COR-L47 (cell line): ENCODE measurements at places on chromosomes 7 and 10.

DNA sequence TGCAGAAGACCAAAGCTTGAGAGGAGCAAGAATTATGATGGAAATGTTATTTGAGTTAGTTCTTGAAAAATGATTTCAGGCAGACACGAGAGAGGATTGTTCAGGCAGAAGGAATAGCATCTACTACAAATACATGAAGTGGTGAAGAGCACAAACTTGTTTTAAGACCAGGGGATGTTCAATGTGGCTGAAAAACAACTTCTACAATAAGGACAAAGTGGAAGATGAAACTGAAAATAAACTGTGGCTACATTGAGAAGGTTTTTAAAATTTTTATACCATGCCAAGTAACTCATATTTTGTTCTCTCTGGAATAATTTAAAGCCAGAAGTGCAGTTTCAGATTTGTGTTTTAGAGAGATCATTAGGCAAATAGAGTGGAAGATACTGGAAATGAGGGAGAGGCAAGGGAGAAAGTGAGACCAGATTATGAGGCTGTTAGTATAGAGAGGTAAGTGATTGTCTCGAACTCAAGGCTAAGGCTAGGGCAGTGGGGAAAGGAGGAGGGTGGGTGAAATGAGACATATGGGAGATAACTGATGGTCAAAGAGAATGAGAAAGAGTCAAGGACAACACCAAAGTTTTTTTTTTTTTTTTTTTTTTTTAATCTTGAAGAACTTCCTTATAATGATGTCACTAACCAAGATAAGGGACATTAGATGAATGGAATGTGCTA, 115.4 kb downstream of the MDFIC start:
- DNase-seq: no peak

DNA sequence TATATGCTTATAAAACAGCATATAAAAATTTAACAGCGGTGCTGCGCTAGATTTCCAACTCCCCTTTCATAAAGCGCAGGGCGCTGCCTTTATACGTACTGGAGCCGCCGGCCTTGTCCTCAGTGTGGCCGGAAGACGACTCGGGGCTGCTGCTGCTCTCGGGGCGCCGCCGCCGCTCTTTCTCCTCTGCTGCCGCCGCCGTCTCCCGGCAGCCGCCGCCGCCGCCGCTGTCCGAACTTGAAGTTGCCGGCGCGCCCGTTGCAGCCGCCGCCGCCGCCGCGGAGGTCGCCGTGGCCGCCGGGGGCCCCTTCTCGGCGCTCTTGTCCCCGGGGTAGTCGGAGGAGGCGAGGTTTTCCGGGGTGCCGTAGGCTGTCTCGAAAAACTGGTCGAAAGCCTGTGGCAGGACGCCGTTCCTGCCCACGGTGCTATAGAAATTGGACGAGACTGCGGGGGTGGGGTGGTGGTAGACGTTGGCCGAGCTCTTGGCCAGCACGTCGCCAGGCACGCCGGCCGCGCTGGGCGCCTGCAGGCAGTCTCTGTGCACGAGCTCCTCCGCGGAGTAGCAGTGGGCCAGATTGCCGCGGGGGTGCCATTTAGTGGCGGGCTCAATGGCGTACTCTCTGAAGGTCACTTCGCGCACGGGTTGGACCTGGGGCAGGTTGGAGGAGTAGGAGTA, 557 bp downstream of the HOXA11 start:
- peak; percentile 35 for DNase-seq

- DNase-seq: no peak
Measured at GRCh38 chr7:137402536-137403352, 59.2 kb upstream of the PTN start.

DNA sequence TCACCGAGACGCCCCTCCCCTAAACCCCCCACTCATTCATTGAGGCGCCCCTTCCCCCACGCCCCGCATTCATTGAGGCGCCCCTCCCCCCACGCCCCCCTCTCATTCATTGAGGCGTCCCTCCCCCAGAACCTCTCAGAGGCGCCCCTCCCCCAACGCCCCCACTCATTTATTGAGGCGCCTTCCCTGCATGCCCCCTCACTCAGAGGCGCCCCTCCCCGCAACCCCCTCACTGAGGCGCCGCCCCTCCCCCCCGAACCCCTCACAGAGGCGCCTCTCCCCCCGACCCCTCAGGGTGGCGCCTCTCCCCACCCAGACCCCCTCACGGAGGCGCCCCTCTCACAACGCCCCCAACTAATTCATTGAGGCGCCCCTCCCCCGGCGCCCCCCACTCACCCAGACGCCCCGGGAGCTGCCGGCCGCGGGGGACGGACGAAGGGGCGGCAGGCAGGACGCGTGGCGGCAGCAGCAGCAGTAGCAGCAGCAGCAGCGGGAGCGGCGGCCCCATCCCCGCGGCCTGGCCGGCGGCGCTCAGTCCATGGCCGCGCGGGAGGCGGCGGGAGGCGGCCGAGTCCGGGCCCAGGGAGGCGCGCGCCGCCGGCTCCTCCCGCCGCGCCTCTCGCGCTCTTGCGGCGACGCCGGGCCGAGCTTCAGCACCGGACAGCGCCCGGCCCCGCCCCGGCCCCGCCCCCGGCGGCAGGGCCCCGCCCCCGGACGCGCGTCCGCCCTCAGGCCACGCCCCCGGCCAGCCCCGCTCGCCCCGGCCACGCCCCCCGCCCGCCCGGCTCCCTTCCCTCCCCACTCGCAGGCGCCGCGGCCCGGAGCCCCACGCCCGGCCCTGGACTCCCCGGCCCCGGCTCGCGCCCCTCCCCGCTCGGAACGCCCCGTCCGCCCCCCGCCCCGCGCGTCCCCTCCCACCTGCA, at the start of gene PTPRN2:
PTPRN2 (minus strand) TSS at position 662 of the 923 bp plus-strand sequence.
- peak; percentile 62 for DNase-seq

DNA sequence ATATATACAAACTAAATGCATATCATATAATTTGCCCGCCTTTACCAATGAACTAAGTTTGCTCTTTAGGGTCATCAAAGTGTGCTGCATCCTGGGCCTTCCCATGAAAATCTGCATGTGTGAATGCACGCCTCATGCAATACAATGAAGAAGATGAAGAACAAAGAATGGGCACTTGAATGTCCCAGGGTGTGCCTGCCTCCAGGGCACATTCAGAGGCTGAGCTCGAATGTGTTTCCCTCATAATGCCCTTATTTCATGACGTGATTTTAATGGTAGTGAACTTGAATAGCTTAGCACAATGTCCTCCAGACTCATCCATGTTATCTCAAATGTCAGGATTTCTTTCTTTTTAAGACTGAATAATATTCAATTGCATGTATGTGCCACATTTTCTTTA, 824.9 kb downstream of the TNS3 start:
- no peak for DNase-seq

DNA sequence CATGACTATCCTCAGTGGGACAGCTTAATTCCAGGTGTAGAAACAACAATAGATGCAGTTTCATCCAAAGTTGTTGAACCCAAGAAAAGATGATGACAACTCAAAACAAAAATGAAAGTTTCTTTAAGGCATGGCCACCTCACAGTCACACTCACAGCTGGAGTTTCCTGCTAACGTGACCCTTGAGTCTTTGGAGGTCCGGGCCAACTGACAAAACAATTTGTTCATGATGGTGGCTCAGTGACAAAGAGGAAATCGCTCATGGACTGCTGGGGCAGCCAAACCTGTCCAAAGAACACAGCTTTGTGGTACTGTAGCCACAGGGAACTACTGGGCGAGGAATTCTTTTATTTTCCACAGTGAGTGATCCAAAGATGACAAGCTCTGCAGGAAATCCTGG, 96.0 kb upstream of the JCAD start:
- no peak for DNase-seq

DNA sequence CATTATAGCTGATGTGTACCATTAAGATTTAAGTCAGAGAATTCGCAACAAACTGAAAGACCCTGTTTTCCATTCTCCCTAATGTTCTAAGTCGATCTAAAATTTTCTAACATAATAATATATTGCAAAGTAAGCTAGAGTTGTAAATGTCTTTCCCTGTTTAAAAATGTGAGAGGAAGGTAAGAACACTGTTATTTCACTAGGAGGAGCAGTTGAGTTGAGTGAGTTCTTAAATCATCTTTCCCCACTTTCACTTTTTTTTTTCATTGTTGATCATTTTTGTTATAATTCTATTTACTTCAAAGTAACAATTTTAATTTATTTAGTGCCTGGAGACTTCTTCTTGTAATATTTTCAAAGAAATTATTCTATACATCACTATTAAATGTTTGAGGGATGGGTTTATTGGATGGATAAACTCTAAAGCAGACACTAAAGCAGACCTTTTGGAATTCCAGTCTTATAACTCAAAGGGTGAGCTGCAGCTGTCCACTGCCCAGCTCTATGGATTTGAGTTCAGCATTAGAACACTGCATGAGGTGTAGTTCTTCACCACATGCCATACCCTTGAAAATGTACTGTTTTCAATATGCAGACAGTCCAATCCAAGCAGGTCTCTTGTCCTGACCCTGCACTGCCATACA, 181.3 kb upstream of the FZD1 start:
- DNase-seq: peak; percentile 3

GRCh38 chr10:74103560-74104258, 46.9 kb downstream of the AP3M1 start:
- no peak for DNase-seq

GRCh38 chr10:33031171-33031570, 73.1 kb upstream of the ITGB1 start:
- no peak for DNase-seq

DNA sequence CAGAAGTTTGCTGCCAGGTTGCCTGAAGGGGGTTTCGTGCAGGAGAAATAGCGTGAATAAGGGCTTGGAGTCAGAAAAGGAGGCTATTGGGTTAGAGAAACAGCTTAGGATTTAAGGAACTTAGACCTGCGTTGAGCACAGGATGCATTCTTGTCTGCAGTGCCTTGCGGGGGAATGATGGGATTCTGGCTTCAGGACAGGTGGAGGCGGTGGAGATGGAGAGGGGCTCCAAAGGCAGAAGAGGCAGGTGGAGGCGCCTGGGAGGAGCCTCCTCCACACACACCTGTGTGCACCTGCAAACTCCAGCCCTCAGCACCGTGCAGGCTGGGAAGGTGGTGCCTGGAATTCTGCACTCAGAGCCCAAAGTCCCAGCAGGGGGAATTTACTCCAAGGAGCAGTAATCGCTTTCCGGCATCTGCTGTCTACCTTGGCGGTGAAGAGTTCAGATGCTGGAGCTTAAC, 1.8 kb downstream of the CLIP2 start:
- no peak for DNase-seq

DNA sequence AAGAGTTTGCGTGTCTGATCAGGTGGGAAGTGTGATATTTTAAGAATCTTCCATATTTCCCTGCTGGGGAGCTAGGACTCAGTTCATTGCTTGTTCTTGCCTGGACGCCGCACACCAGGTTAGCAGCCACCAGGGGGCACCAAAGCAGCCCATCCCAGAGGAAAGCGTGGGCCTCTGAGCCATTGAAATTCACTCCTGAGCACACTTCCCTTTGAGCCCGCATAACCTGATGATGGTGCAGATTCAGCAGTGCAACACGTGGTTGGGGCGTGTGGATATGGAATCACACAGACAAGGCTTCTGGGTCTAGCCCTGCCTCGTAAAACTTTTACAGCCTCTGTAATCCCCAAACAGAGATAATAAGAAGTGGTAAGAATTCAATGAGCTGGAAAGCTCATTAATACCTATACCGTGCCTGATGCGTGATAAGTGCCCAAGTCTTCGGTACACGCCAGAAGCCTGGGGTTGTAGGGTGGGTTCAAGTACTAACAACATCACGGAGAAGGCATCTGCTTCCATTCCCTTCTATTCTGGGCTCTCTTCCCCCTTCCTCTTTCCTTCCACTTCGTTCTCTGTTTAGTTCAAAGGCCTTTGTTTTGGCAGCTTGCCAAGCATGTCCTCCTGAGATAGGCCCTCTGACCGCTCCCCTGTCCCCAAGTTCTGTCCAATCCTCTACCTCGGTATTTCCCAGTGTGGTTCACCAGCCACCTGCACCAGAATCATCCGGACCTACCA, 130.1 kb upstream of the KMT2E start:
- DNase-seq: peak; percentile 45

- no peak for DNase-seq
Measured at GRCh38 chr7:32206987-32207386, 136.8 kb upstream of the PDE1C start.

DNA sequence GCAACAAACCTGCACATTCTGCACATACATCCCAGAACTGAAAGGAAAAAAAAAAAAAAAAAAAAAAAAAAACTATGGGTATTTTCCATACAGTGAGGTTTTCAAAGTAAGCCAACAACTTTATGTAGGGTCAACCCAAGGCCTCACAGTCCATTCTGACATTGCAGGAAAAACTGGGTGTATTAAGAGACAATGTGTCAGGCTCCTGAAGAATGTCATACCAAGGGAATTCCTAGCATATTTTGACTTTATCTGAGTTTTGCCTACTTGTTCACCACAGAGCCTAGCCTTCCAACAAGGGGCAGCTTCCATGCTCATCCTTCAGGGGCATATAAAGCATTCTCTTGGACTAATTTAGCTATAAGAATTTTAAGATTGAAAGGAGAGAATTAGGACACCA, 368.9 kb downstream of the PLXDC2 start:
- DNase-seq: no peak

DNA sequence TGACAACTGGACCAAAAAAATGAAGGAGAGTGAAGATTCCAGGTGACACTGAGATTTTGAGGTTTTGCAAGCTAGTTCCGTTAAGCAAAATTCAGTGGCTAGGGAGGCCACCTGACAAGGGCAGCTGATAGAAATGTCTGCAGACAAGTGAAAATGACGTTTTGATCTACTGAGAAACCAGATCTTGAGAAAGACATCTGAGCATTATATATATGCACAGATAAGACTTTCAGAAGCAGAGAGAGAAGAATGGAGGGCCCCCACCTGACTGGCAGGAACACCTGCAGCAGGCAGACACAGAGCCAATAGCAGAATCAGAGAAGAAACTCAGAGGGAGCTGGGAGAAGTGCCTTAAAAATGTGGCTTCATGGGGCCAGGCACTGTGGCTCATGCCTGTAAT, 76.1 kb upstream of the LRGUK start:
- no peak for DNase-seq

DNA sequence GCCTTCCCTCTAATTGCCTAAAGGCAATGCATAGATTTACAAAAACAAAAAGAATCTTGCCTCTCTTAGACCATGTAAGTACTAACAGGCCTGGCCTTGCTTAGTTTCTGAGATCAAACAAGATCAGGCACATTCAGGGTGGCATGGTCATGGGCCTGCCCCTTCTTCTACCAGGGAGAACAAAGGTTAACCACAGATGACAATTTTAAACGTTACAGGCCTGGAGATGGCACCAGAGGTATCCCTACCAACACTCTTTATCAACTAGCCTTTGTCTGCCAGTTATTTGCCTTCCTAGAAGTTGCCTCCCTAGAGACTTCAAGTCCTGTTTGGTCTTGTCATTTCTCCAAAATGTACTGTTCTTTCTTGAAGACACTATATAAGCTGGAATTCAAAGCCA, 252.6 kb downstream of the DOCK4 start:
- peak; percentile 35 for DNase-seq

GRCh38 chr10:111472445-111472844, 395.6 kb downstream of the ADRA2A start:
- DNase-seq: no peak

DNA sequence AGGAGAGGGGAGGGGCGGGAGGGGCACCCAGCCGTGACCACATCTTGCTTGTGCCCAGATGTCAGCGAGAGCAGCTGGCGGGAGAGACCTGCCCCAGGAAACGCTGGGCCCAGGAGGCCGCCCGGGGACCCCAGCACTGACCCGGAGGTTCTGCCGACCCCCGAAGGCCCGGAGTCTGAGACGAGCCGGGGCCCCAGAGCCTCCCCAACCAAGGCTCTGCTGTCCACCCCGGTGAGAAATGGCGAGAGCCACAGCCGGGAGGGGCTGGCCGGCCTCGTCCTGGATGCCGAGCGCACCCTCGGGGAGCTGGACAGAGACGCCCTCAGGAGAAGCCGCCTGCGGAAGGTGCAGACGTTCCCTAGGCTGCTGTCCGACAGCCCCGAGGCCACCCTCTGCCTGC, 25.9 kb downstream of the KNDC1 start:
- no peak for DNase-seq

- DNase-seq: no peak
Measured at GRCh38 chr7:85081846-85082245, 105.0 kb downstream of the SEMA3D start.
